ENCODE measurements at places on chromosomes 4 and X.

GRCh38 chr4:7904952-7905915 is 34.4 kb downstream of the AFAP1 start:
- DNase-seq, result no peak

DNA sequence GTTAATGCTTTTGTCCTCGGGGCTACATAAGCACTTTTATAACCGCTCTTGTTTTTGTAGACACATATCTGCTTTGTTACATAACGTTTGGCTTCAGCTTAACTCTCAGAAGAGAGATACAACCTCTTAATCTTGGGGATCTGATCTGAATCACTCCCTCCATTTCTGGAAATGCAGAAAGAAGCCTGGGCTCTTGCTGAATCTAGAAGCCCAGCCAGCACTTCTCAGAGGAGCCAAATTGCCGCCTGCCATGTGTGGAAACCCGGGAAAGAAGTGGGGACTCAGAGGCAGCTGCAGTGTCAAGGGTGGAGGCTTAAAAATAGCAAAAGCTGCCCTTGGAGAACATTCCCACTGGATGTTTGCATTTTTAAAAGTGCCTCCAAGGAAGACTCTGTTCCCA is 69.3 kb upstream of the LDB2 start:
- DNase-seq, result no peak

GRCh38 chr4:172857026-172857425 is 311.6 kb upstream of the GALNT7 start:
- no peak for DNase-seq

GRCh38 chrX:100850317-100850716 is 23.8 kb downstream of the NOX1 start:
- DNase-seq, result no peak

Data from iPS DF 19.7 (cell line).